Naive thymus-derived CD8-positive, alpha-beta T cell (primary cell): ENCODE measurements at places on chromosomes 16 and 17. TPM values are rescaled to one million over a fixed set of nuclear protein-coding genes. Genes with fewer than 3 reads are reported as not detected.
A peak's percentile ranks its signal among the peaks of the same experiment; 100 is the strongest.

MYH13 gene
- not detected for total RNA-seq

RAB26 gene
- not detected for total RNA-seq

KRT9 gene
- not detected for total RNA-seq

TMIGD1 gene
- not detected for total RNA-seq

NRN1L gene
- 5.3 TPM for total RNA-seq

ASPHD1 gene
- total RNA-seq = not detected

SEZ6L2 gene
- 0.21 TPM for total RNA-seq

CEP20 gene
- total RNA-seq = 26.0 TPM

PRAC2 gene
- not detected for total RNA-seq

SOCS7 gene
- 19.8 TPM for total RNA-seq

- DNase-seq = no peak
These were observed 996 bp downstream of the MLKL start for GRCh38 chr16:74699666-74700065.

GRCh38 chr16:72110662-72111615 lies 17.3 kb downstream of the DHX38 start:
- no peak for DNase-seq

- no peak for DNase-seq
These were observed 83.3 kb downstream of the C16orf95 start for GRCh38 chr16:87233928-87234327.

- DNase-seq = no peak
These were observed 1.4 kb downstream of the MTSS2 start for GRCh38 chr16:70684146-70685060.

- peak; percentile 65 for DNase-seq
These were observed 3.0 kb downstream of the TNK1 start for GRCh38 chr17:7383742-7384488.

- no peak for DNase-seq
These were observed 205.4 kb downstream of the CCDC182 start for GRCh38 chr17:57539529-57540301.

DNA sequence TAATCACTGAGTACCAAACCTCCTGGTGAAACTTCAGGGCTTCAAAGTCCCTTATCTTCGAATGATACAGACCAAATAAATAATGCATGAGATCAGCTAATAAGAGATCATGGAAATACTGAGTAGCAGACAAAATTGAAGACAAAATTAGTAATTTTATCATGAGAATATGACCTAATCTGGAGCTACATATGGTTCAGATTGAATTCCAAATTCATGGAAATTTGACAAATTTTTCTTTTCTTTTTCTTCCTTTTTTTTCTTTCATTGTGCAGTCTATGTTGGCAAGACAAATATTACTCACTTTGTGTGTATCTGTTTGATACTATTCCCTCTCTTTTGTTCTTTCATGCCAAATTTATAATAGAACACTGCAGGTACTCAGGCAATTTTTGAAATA lies 218.1 kb upstream of the KCNJ16 start:
- no peak for DNase-seq

DNA sequence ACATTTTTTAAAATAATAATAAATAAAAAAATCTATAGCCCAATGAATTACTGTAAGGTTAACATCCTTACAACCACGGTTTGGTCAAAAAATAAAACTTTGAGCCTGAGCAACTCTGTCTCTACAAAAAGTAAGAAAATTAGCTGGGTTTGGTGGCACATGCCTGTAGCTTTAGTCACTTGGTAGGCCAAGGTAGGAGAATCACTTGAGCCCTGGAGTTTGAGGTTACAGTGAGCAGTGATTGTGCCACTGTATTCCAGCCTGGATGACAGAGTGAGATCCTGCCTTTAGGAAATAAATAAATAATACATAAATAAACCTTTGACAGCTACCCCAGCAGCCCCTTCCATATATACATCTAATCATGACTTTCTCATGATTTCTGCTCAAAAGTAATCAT lies 26.9 kb upstream of the PHAF1 start:
- no peak for DNase-seq

DNA sequence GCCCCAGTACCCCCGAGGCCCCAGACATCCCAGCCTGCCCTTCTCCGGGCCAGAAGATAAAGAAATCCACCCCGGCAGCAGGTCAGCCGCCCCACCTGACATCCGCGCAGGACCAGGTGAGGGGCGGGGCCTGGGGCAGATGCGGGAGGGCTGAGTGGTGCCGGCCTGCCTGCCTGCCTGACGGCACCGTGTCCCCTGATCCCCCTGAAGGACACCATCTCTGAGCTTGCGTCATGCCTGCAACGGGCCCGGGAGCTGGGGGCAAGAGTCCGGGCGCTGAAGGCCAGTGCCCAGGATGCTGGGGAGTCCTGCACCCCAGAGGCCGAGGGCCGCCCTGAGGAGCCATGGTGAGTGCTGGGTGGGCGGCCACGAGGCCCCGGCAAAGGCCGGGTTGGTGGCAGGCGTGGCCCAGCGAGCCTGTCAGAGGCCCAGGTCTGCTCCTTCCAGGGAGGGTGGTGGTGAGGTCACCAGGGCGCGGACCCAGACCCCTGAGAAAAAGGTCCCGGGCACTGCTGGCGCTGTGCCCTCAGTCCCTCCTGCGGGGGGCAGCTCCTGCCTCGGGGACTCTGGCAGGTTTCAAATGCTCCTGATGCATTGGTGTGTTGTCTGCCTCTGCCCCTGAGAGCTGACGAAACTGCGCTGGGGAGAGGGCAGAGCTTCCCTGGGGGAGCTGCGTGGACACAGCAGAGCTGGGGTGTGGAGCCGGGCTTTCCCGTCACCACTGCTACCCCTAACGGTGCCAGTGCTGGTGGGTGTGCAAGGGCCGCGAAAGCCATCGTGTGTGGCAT lies 1.2 kb downstream of the CDT1 start:
- DNase-seq = no peak

GRCh38 chr17:17641621-17642409 lies 39.4 kb upstream of the RAI1 start:
- peak; percentile 76 for DNase-seq

DNA sequence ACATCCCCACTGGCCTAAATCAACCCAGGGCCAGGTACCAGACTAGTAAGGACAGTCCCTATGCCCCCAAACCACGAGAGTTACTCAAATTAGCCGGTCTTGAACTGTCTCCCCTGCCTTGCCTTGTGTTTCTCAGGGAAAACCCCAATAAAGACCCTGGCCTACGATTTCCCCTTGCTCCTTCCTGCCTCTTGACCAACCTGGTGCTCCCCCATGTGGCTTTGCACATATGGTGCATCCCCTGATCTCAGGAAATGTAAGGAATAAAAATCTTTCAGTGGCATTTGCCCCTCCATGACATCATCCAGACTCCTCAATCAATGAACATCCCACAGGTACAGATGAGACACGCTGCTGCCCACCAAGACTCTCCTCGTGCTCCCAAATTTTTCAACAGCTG lies 87.9 kb downstream of the ZNF18 start:
- DNase-seq = no peak

DNA sequence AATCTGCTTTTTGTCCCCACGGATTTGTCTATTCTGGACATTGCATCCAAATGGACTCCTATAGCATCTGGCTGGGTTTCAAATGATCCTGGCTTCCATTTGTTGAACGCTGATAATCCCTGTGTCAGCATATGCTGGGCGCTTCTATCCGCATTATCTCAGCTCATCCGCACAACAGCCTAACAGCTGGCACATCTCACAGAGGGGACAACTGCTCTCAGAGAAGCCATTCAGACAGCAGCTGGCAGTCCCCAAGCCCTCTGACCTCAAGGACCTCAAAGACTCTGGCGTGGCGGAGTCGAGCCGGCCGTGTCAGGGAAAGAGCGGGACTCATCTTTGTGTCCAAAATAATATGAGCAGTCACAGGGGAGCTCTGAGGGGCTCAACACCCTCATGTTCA lies 82.3 kb downstream of the NT5M start:
- DNase-seq = no peak

- no peak for DNase-seq
These were observed 626 bp upstream of the RAI1 start for GRCh38 chr17:17680477-17681186.

DNA sequence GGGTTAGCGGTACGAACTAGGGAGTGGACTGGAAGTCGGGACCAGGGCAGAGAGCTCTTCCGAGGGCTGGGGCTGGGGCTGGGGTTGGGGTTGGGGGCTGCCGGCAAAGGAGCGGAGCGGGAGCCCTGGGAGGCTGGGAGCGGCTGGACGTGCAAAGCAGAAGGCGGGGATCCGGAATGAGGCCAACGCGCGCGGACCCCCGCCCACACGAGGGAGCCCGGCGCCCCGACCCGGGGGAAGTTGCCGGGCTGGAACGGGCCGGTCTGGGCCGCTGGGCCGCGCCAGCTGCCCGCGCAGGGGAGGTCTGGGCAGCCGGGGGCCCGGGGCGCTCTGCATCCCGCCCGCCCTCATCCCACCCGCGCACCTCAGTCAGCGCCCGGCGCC lies 323 bp downstream of the ST3GAL2 start:
- peak; percentile 31 for DNase-seq

DNA sequence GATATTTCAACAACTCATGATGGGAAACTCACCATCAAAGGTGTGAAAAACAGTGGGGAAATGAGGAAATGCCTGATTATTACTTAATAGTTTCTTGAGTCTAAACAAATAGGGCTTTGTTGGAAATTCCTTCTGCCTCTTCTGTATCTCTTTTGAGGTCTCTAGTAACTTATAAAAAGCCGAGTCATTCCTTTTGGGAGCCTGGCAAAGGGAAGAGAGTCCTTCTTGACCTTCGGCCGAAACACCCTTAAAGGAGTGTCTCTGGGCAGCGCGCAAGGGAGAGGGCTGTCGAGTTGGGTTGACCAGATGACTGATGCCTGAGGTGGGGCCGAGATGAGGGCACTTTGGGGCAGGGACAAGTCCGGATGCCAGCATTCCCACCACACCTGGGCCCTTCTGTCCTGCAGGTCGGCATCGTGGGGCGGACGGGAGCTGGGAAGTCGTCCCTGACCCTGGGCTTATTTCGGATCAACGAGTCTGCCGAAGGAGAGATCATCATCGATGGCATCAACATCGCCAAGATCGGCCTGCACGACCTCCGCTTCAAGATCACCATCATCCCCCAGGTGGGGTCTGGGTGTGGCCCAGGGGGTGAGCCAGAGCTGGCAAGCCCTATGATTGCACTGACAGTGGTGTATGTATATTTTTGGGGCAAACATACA lies 89.2 kb downstream of the ABCC6 start:
- no peak for DNase-seq

- no peak for DNase-seq
These were observed 14.3 kb upstream of the DNASE1 start for GRCh38 chr16:3640207-3640606.

GRCh38 chr16:85440744-85441143 lies 172.4 kb upstream of the GSE1 start:
- no peak for DNase-seq

DNA sequence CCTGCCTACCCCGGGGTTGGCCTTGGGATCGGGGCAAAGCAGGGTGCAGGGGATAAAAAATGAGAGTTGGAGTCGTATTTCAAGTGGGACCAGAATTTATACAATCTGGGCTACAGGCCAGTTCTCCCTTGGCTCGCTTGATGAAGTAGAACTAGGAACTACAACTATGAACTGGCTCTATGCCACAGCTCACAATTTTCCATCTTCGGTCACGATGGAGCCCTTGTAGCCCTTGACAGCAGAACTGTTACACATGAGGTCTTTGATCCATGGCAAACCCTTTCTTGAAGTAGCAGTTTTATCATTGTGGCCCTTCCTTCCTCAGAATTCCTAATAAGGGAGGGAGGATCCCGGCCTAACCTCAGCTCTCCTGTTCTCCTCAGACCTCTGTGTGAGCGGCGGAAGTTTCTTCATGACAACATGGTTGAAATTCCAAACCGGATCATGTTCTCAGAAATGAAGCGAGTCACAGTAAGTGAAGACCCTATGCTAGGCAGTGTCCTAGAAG lies 17.1 kb downstream of the LIG3 start:
- DNase-seq = no peak

GRCh38 chr16:28304214-28304613 lies 11.9 kb downstream of the SBK1 start:
- DNase-seq = no peak
